Aorta (tissue), 5 donors: ENCODE measurements at places on chromosomes 7 and 10. TPM values are rescaled to one million over a fixed set of nuclear protein-coding genes. Genes with fewer than 3 reads are reported as not detected.

- DNase-seq, result no peak
These were observed 256.6 kb downstream of the PTEN start for GRCh38 chr10:88120075-88120474.

DNA sequence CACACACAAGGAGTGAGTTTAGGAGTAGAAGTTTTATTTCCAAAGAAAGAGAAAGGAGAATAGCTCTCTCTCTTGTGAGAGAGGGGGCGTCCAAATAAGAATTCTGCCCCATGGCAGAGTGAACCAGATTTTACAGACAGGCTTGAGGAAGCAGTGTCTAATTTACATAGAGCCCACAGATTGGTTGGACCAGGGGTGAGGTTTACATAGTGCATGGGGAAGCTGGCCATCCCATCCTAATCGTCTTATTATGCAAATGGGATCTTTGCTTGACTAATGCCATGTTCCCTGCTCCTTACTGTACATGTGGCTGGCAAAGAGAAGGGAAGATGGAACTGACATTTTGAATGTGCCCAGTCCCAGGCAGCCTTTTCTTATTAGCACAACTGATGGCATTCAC, 60.0 kb upstream of the ACSM6 start:
- no peak for DNase-seq

Gene TMEM26
- total RNA-seq, result 0.54 TPM

Gene LIPJ
- 0.87 TPM for total RNA-seq

Gene NUP42
- total RNA-seq, result 34.9 TPM

Gene LRRC61
- 2.6 TPM for total RNA-seq

Gene MCM10
- total RNA-seq, result 0.81 TPM
